ENCODE measurements at places on chromosomes 1 and 21. TPM values are rescaled to one million over a fixed set of nuclear protein-coding genes. Genes with fewer than 3 reads are reported as not detected.

GRCh38 chr1:207910591-207911354 is at the start of gene CD34:
TSS of gene CD34 (minus strand) at chr1:207911125. CDS start at chr1:207911080, 45 bp downstream.
- DNase-seq, result no peak

The POTED gene
- total RNA-seq, result not detected

The PSMD4 gene
- 188 TPM for total RNA-seq

DNA sequence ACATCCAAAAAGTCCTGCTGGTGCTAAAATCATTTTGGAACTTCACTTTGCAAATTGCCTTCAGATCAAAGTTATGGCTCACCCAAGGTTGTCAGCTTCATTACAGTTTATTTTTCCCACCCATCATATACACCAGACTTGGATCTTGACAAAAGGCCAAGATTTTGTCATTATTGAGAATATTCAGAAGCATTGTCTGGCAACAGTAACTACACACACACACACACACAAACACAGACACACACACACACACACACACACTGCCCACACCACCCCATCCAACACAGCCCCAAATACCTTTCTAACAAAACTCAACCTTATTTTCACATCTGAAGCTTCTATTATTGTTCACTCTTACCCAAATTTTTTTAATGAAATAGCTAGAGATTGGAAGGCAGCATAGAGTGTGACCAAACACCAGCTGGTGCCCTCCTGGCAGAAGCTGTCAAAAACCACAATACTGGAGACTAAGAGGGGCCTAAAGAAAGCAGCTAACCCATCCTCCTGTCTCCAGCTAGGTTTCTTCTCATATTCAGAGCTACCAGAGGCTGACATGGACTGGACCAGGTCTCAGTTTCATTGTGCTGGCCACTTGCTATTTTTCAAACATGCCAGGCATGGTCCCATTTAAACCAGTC is 139.1 kb upstream of the ZC3H11B start:
- no peak for DNase-seq

- no peak for DNase-seq
Observed at GRCh38 chr1:1598720-1599029, 1.3 kb downstream of the FNDC10 start.

- DNase-seq, result no peak
Observed at GRCh38 chr1:70546726-70547125, 135.7 kb downstream of the CTH start.

- no peak for DNase-seq
Observed at GRCh38 chr1:109885589-109885988, 25.1 kb upstream of the CSF1 start.
